ENCODE measurements at places on chromosomes 2 and 18.

GRCh38 chr2:64568836-64569235 lies 44.7 kb downstream of the AFTPH start:
- no peak for DNase-seq

- DNase-seq = peak; percentile 48
Measured at GRCh38 chr2:98912221-98912851, 23.7 kb downstream of the CRACDL start.

DNA sequence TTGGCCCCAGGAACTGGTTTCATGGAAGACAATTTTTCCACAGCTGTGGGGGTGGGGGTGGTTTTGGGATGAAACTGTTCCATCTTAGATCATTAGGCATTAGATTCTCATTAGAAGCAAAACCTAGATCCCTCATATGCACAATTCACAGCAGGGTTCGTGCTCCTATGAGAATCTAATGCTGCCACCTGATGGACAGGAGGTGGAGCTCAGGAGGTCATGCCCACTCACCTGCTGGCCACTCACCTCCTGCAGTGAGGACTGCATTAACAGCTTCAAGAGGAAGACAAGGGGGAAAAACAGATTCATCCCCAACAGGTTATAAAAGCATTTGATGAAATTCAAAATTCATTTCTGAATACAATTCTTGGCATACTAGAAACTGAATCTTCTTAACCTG lies 38.5 kb downstream of the THAP4 start:
- DNase-seq = no peak

DNA sequence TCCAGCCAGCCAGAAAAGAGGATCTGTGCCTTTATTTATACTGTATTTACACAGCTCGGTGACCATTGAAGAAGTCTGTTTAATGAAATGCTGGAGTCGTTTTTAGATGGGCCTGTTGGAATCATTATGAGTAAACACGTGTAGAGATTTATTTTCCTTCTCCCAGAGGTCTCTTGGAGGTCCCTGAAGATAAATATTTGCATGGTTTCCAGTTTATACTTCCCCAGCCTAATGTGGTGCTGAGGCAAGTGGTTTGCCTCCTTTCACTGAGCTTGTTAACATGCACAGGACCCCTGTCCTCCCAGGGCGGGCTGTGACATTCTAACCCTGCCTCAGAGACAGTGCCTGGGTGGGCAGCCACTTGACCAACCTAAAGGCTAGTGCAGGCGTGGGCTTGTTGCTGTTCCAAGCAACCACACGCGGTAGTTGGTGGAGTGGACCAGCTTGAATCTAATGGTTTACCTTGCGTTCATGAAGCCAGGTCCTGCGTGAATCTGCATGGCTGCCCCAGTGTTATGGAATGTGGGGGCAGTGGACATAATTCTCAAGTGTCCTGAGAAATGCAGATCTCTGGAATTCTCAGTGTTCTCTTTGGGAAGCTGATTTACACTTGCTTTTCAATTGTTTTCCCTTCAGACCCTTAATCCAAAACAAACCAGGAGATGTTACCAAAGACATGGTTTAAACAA lies 130.2 kb upstream of the DLX2 start:
- no peak for DNase-seq

- peak; percentile 88 for DNase-seq
Measured at GRCh38 chr2:160224060-160224459, 24.0 kb upstream of the ITGB6 start.

DNA sequence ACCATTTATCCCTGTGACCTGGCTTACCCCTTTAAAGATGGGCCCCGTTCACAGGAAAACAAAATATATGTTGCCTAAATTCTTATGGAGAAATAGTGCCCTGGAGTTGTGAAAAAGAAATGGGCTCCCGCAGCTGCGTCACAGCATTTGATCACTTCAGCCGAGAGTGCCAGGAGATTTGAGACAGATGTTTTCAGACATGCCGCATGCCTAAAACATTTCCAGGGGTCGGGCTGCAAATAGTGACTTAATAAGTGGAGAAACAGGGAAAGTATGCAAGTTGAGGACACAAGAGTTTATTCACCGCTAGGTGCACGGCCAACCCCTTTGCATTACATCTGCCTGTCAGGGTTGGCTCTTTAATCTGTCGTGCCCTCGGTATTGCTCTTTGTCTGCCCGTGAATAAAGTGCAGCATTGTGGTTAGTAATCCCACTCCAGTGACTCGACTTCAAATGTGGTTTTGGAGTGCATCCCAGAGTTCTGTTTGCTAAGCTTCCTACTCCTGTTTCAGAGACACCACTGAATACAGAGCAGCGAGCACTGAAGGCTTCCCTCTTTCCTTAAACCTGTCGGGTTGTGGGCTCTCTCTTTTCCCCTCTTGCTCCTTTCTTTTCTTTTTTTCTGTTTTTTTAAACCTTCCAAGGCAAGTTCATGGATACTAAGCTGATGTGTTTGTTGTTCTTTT lies 187.5 kb downstream of the LTBP1 start:
- peak; percentile 97 for DNase-seq

- DNase-seq = peak; percentile 9
Measured at GRCh38 chr2:70708376-70709199, 59.4 kb downstream of the ADD2 start.
